B cell (primary cell): ENCODE measurements at places on chromosomes 16 and 17.

DNA sequence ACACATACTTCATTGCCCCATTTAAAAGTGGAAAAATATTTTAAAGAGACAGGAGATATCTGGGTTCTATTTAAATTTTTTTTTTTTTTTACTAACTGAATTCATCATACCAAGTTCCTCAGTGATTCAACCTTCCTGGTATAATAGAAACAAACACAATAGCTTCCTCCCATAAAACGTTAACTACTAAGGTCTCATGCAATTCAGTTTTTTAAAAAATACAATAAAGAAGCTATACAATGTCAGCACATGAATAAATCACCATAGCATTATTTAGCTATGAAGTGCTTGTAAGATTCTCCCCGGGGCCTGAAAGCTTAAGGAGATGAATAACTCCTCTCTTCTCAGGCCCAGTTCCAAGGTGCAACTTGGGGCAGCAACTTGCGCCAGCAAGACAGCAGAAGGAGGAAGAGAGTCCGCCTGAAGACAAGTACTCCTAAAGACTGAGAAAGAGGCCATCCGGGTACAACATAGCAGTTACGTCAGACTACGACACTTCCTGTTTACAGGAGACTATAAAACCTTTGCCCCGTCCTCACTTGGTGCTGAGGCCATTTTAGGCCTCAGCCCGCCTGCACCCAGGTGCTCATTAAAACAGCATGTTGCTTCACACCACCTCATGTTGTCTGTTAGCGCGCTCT lies 81.5 kb downstream of the MYO1D start:
- DNase-seq: no peak

DNA sequence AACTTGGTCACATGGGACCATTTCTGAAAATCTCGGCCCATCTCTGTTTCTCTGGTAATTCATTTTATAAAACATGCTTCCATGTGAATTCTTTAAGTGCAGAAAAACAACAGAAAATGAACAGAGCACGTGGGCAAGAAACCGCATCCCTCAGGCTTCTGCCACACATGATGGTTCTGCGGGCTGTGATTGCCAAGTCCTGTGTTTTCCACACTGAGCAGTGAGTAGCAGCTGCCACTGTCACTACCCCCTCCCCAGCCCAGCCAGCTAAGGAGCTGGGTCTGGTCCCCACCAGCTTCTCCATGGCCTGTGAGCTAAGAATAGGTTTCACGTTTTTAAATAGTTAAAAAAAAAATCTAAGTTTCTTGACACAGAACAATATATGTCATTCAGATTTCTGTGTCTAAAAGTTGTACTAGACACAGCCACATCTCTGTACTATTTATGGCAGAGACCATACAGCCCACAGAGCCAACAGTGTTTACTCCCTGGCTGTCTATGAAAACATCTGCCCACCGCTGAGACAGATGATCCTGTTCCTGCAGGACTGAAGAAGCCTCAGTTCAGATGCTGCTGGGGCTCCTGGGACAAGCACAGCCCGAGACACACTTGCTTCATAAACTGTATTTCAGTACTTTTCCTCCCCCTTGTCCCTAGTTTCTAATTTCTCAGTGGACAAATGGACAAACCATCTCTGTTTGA lies 41.5 kb downstream of the USP22 start:
- no peak for DNase-seq

GRCh38 chr17:40531051-40531991 lies 29.9 kb upstream of the TNS4 start:
- peak; percentile 75 for DNase-seq

- DNase-seq: no peak
Observed at GRCh38 chr17:78611607-78612006, 34.4 kb upstream of the DNAH17 start.

DNA sequence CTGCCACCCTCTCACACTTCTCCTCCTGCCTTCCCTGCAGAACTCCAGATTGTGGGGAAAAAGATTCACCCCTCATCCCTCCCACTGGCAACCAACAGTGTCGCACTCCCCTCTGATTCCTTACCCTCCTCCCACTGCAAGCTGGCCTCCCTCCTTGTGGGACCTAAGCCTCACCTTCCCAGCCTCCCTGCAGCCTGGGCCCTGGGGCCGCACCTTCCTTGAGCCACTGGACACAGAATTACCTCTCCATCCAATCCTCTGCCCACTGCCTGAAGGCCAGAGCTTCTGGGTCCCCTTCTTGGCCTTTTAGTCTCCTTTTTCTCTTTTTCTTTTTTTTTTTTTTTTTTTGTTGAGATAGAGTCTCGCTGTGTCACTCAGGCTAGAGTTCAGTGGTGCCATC lies 33.9 kb downstream of the NGFR start:
- no peak for DNase-seq

DNA sequence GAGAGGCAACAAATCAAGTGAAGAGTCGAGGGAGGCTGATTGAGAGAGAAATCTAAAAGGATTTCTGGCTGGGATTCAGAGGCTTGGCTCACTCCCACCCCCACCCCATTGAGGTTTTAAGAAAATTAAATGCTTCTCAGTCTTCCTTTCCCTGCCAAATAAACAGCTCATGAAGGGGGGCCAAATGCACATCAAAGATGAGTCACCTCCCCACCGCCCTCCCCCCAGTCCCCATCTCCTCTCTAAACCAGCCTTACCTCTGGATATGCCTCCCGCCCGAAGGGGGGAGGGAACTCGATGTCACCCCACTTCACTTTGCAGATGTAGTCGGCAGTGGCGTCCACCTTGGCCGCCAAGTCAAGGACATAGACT lies 11.6 kb downstream of the ACLY start:
- no peak for DNase-seq

- no peak for DNase-seq
Observed at GRCh38 chr17:61366715-61367413, 32.8 kb upstream of the TBX2 start.

- no peak for DNase-seq
Observed at GRCh38 chr17:62130739-62131138, 65.7 kb upstream of the MED13 start.

DNA sequence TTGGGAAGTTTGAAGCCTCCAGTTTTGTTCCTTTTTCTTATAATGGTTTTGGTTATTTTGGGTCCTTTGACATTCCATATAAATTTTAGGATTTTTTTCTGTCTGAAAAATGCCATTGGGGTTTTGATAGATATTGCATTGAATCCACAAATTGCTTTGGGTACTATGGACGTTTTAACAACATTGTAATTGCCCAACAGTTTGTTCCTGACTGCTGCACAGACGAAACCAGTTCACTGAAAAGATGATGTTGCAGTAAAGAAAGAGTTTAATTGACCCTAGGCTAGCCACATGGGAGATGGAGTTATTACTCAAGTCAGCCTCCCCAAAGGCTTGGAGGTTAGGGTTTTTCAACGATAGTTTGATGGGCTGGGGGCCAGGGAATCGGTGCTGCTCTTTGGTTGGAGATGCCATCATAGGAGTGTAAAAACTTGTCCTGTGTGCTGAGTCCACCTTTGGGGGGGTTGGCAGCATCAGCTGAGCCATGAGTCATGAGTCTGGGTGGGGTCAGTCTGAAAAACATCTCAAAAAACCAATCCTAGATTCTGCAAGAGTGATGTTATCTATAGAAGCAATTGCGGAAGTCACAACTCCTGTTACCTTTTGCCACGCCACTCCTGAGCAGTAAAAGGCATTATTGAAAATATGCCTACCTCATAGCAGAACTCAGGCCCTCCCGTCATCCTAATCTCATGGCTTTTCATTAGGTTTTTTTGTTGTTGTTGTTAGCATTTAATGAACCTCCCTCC lies 2.7 kb upstream of the PRSS41 start:
- DNase-seq: no peak

GRCh38 chr17:35713069-35713728 lies 18.2 kb upstream of the RASL10B start:
- DNase-seq: no peak

DNA sequence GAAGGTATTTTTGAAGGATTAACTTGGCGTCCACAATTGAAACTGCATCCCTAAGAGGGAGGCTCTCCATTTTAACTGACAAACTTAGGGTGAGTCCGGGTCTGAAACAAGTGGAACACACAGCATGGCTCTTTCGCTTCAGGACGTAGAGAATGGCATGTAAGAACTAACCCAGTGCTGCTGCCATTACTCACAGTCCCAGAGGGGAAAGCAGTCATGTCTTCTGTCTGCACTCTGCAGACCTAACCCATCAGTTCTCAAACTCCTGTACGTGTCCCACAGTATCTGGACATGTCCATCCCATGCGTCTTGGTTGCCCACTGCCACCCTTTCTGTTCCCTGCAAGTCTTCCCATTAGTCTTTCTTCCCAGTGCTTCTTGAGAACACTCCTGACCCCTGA lies 563 bp downstream of the ST6GALNAC1 start:
- DNase-seq: no peak

GRCh38 chr16:69406780-69407331 lies 17.6 kb upstream of the CYB5B start:
- DNase-seq: no peak

- peak; percentile 80 for DNase-seq
Observed at GRCh38 chr16:48432136-48432535, 46.9 kb upstream of the SIAH1 start.

GRCh38 chr17:16003841-16004240 lies 4.2 kb downstream of the TTC19 start:
- no peak for DNase-seq

DNA sequence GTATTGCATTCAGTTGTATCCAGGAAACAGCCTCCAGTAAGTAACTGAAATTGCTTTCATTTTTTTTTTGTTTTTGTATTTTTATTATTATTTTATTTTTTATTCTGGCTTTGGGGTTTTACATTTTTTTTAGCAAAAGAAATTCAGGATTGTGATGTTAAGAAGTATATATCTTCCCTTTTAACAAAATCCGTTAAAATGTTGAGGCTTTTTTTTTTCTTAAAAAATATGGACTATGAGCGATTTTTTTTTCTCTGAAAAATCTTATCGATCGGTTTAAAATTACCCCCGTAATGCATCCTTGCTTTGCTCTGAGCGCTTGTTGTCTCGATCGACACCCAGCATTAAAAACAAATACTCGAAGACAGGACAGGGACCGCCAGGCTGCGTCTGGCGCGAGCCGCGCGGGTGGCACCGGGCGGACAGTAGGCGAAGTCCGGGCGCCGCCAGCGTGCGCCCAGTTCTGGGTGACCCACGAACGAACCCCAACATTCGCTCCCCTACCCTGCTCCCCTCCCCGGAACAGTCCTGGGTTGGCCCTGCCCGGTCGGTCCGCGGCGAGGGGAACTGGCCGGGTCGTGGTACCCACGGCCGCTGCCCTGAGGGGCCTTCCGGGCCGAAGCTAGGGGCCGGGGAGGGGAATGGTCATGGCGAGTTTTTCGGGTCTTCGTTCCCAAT lies 482 bp downstream of the BAHCC1 start:
- peak; percentile 43 for DNase-seq

DNA sequence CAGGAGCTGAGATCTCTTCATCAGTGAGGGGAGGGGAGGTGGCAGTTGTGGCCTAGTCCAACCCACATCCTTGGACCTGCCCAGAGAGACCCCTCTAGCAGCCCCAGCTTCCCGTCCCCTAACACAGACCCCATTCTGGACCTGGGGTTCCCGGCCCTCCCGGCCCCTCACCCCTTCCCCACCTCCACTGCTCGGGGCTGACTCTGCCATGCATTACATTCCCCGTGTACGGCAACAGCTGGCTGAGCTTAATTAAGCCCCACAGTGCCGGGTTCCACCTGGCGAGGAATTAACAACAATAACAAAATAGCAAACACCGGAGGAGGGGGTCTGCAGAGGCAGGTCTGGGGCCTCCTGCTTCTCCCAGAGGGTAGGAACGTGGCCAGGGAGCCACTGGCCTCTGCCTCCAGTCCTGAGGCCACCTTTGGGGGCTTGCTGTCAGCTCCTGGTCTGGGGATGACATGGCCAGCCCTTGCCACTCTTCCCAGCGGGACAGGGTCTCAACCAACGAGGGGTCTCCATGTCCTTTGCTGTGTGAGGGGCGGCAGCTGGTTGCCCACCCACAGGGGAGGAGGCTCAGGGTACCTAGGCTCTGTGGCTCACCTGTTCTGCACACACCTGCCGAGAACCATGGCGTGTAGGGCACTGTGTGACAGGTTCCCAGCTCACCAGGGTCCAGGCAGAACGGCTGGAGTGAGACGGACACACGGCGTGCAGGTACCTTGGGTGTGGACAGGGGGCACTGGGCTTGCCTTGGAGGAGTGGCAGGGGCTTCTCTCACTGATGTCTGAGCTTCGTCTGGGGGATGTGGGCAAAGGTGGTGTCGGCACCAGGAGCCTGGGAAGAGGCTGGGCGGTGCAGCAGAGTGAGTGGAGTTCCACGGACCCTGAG lies 46.9 kb upstream of the CBFA2T3 start:
- no peak for DNase-seq

- no peak for DNase-seq
Observed at GRCh38 chr17:6914711-6915110, 81.1 kb upstream of the ALOX12 start.

DNA sequence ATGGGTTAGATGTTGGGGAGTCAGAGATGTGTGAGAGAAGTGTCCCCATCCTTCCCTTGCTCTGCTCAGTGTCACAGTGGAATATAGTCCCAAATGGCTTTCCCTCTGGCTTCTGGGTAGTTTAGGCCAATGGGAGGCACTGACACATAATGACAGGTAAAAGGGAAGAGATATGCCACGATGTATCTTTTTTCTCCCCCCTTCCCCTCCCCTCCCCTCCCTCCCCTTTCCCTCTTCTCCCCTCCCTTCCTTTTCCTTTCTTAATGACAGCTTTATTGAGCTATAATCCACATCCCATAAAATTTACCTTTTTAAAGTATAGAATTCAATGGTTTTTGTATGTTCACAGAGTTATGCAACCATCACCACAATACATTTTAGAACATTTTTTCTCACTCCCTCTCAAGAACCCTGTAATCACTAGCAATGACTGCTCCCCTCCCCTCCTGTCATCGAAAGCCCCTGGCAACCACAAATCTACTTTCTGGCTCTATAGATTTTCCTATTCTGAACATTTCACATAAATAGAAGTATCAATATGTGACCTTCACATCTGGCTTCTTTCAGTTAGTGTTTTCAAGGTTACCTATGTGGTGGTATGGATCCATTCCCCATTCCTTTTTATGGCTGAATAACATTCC lies 617 bp upstream of the CCR7 start:
- peak; percentile 45 for DNase-seq

GRCh38 chr17:63919311-63919723 lies 678 bp upstream of the GH1 start:
- peak; percentile 93 for DNase-seq

DNA sequence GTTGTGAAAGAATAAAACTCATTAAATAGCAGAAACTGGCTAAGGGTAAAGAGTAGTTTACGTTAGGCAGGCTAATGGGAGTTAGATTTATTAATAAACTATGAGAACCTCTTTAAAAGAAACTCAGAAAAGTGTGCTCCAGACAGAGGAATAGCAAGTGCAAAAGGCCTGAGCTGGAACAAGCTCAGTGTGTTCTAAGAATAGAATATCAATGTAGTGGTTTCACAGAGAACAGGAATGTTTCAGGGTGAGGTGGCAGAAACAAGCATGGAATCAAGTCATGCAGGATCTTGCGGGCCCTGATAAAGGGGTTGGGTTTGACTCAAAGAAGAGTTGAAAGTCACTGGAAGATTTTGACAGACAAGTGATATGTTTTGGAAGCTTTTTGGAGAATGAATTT lies 164.0 kb upstream of the HS3ST3A1 start:
- no peak for DNase-seq

GRCh38 chr17:51914577-51914976 lies 243.9 kb downstream of the CA10 start:
- DNase-seq: no peak
